ENCODE measurements at places on chromosomes 6 and 20.

GRCh38 chr6:31805939-31806469, 762 bp downstream of the LSM2 start:
- DNase-seq, result no peak

- DNase-seq, result no peak
These were observed 26.2 kb upstream of the FOXP4 start for GRCh38 chr6:41519745-41520699.

DNA sequence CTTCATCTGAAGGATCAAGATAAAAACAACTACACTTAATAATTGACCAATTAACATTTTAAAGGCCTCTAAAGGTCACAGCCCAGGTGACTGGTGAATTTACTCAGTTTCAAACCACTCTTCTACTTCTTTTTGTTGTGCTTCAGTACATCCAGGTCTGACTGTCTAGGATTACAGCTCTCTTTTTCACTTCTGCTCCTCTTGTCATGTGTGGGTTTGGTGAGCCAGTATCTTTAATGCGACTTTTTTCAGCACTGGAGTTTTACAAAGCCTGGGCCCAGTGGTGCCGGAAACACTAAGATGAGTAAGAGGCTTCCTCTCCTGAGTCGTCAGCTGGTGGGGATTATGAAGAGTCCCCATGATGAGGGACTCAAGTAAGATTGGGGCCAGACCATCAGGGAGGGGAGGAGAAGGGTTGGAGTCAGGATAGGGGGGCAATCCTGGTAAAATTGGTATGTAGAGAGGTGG, 27.0 kb downstream of the HECA start:
- DNase-seq, result peak; percentile 20

GRCh38 chr6:104239971-104240370, 619.7 kb downstream of the HACE1 start:
- DNase-seq, result no peak

DNA sequence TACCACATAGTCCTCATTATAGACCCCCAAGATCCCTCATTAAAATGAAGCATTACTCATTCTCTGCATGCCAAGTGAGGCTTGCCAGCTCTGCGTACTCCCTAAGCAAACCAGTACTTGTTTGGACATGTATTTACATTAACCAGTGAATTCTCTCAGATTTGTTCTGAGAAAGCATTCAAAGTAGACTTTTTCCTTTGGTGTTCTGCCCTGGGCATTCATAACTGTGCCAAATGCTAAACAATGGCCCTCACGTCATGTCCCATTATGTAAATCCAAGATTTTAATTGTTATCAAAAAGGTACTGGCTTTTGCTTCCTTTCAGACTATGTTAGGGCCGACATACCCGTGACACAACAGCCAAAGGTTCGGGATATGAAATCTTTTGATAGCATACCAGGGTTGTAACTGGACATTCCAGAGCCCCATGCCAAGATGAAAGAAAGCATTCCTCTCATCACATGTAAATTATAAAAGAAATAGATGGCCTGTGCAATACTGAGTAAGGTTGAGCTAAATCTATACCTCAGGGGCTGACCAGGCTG, 164.2 kb downstream of the ADAT2 start:
- no peak for DNase-seq

DNA sequence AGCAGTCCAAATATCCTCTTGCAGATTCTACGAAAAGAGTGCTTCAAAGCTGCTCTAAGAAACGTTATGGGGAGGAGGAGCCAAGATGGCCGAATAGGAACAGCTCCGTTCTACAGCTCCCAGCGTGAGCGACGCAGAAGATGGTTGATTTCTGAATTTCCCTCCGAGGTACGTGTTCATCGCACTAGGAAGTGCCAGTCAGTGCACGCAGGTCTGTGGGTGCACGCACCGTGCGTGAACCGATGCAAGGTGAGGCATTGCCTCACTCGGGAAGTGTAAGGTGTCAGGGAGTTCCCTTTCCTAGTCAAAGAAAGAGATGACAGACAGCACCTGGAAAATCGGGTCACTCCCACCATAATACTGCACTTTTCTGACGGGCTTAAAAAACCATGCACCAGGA, 272.1 kb upstream of the DEFB115 start:
- no peak for DNase-seq

DNA sequence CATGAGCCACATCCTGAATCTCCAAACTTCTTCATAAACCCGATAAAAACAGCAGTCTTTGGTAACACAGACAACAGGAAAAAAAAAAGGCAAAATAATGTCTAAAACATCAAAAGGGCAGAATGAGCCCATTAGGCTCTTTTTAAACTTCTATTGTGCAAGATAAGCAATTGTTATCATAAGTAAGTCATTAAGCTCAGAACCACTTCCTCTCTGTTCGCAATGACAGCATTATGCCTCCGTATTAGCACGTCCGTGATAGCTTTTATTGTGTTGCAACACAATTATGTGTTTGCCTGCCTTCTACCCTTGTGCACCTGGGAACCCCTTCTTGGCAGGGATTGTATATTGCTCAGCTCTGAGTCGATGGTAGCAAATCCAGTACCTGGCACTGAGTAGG, 147.1 kb downstream of the LRFN2 start:
- no peak for DNase-seq

DNA sequence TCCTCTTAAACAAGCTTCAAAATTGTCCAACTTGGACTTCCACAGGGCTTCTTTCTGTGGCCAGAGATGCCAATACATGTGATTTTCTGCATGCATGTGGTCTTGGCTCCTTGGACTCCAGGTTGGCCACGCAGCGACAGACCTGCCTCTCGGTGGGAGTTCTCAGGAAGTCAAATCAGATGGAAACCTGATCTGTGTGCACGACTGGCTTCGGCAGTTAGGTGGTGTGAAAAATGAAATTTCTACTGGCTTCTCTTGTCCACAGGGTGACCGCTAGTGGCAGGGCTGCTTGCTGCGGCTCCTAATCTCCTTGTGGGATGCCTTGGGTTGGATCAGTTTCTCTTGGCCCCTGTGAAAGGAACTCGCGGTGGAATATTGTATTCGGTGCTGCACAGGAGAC, 57.3 kb downstream of the PHACTR3 start:
- DNase-seq, result no peak

DNA sequence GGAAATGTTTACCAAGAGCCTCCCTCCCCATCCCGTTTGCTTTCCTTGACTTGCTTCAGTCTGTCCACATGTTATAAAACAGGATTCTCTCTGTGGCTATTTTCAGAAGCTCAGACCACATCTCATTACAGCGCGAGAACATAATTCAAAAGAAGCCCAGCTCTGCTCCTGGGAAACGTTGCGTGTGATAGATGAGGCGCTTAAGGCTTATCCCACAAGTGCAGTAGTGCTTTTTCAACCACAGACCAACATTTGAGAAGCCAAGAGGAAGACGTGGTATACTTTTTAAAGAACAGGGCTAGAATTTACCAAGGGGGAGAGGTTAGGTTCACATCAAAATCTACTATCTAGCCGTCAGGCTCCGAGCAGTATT, 239.5 kb downstream of the SLC24A3 start:
- DNase-seq, result no peak

- DNase-seq, result no peak
These were observed 23.1 kb downstream of the NEDD9 start for GRCh38 chr6:11209369-11209768.

GRCh38 chr20:8208226-8208625, 76.2 kb downstream of the PLCB1 start:
- no peak for DNase-seq

- no peak for DNase-seq
These were observed 51.1 kb upstream of the MYL9 start for GRCh38 chr20:36490191-36490590.

DNA sequence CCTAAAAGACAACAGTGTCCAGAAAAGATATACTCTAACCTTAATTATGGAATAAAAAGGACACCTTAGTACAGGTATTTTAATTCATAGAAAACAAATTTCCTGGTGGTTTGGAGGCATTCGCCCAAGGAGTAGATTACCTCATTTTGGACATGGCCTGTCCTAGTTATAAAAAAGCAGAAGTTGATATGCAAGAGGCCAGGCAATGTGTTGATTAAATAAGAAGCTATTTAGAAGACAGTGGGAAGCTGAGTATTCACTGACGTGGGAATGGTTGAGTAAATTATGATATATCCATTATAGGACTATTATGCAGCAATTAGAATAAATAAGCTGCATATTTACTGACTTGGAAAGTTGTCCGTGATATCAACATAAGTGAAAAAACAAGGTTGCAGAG, 314.9 kb downstream of the ALDH8A1 start:
- no peak for DNase-seq

DNA sequence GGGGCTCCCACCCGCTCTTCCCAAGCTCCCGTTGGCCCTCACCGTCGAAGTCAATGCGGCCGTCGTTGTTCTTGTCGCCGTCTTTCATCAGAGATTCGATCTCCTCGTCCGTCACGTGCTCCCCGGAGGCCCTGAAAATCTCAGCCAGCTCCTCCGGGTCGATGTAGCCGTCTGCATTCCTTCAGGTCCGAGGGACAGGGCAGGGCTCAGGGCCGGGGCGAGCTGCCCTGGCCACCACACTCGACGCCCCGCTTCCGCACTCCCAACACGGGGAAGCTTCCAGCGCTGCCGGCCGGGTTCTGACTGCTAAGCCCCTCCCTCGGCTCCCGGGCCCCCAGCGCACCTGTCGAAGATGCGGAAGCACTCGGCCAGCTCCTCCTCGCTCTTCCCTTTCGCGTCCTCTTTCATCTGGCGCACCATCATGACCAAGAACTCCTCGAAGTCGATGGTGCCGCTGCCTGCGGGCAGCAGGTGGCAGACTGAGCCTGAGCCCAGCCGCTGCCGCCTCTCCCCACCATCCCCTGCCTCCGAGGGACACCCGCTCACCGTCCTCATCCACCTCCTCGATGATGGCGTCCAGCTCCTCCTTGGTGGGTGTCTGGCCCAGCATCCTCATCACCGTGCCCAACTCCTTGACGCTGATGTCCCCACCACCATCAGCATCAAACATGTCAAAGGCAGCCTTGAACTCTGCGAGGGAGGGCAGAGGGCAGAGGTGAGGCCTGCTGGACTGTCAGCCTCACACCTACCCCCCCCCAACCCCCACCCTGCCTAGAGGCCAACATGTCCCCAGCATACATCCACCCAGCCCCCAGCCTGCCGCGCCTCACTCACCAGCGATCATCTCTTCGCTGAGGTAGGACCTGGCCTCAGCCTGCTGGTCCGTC, 2.9 kb downstream of the TNNC2 start:
- DNase-seq, result peak; percentile 27

DNA sequence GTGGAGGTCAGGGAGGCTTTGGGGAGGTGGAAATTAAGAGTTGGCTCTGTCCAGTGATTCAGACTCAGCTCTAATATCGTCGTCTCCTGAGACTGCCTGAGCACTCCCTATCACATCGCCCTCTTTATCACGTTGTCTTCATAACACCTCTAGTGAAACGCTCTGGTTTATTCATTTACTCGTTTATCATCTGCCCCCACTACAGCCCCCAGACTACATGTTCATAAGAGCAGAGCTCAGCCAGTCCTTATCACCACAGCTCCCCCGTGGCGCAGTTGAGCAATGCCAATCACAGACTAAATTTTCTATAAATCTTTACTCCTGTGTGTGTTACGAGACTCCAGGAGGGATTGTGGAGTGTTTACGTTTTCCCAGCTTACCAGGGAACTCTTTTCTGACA, 316.2 kb downstream of the ADGRB3 start:
- no peak for DNase-seq

GRCh38 chr6:49205526-49205925, 257.5 kb downstream of the MMUT start:
- DNase-seq, result no peak

GRCh38 chr20:63740627-63741353, 1.2 kb downstream of the SLC2A4RG start:
- DNase-seq, result no peak

DNA sequence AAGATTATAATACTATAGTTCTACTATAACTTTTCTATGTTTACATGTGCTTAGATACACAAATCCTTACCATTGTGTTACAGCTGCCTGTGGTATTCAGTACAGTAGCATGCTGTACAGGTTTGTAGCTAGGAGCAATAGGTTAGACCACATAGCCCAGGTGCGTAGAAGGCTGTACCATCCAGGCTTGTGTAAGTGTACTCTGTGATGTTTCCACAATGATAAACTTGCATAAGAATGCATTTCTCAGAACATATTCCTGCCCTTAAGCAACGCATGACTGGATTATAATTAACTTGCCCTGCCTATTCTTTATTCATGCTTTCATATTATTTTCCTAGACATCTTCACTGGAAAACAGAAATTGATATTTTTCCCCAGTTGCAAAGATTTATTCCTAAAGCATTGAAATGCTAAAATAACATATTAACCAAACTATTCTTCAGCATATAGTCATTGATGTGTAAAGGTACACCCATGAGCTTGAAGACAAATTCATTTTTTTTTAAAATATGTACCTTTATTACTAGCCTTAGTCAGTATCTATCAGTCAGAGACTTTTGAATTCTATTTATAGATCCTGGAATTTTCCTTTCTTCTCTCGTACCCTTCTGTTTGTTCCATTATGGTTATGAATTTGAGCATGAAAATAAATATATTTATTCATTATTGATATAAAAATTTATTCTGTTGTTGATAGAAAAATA, 7.2 kb upstream of the CTAGE9 start:
- no peak for DNase-seq

DNA sequence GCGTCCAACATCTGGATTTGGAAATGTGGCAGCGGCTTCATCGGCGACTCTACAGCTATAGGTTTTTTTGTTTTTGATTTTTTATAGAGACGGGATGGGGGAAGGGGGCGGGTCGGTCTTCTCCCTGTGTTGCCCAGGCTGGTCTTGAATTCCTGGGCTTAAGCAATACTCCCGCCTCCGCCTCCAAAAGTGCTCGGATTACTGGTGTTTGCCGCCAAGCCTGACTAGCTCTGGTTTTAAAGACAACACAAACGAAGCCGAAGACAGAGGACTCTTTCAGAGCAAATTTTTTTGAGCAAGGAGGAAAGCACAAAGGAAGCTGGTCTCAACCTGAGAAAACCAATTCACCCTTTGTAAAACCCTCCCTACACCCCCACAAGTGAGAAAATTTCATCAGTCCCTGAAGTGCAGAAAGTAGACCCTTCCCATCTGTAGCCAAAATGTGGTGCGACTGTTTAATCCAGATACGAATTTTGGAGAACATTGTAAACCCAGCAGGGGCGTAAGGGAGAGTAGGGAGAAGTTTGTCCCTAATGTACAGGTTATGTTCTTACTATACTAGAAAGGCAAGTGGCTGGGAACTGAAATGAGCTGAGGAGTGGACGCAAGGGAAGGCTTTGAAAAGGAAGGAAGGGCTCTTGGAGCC, 185.9 kb downstream of the TRIM27 start:
- DNase-seq, result no peak

DNA sequence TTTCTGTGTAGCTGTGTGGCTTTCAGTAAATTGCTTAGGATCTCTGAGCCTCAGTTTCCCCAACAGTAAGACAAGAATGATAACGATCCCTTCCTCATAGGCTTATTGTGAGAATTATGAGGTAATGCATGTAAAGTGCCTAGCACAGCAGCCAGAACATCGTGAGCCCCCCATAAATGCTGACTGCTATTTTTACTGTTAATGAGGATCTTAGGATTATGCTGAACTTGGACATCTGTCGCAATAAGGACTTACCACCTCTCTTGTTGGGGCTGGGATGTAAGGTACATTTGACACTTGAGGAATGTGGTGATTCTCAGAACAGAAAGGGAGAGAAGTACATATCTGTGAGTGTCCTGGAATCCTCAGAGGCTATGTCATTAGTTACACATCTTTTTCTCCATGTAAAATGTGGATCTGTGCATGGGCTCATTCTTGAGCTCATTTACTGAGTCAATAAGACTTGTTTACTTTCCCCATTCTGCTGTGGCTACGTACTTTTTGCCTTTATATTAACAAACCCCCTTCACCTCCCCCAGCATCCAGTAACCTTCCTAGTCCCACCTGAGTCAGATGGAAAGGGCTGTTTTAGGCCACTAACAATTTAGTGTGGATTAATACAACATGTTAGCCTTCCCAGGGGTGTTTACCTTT, 64.4 kb upstream of the PLEKHG1 start:
- DNase-seq, result no peak
